Fibroblast of villous mesenchyme (primary cell): ENCODE measurements at places on chromosomes 16 and 17. TPM values are rescaled to one million over a fixed set of nuclear protein-coding genes. Genes with fewer than 3 reads are reported as not detected.
A peak's percentile ranks its signal among the peaks of the same experiment; 100 is the strongest.

GRCh38 chr17:3535253-3535995, 22.2 kb downstream of the TRPV3 start:
- DNase-seq: peak; percentile 78

CSNK1D gene
- total RNA-seq: 49.3 and 57.0 TPM in 2 replicates

GRCh38 chr16:14358697-14359305, 271.3 kb downstream of the PARN start:
- no peak for DNase-seq

GRCh38 chr17:8934346-8934745, 31.2 kb downstream of the PIK3R5 start:
- no peak for DNase-seq

GRCh38 chr16:86833136-86833535, 254.8 kb downstream of the FOXL1 start:
- peak; percentile 64 for DNase-seq
